Eye (tissue), 1 donor: ENCODE measurements at places on chromosomes 16 and 17.

DNA sequence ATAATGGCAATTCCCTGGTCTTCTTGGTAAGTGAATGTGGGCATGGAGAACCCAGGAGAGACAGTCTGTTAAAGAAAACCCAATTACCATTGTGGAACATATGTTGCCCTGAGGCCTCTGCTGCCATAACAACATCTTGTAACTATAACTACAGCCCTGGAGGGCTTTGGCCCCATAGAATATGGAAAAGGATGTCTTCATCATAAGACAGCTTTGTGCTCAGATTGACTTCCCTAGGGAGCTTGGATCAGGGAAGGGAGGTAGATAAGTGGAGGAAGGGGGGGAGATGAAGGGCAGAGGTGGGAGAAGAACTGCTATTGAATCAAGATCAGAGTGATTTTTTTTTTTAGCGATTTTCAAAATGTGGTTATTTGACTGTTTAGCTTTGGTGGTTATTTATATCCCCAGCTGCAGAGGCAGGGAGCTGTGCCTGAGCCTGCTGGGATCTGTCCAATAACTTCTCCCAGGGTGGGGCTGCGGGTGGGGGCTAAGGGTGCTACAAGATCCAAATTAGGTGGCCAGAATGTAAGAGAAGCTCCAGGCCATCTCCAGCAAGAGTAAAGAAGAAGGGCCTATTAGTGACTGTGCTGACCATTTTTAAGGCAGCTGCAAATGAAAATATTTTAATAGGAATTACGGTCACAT is 5.3 kb upstream of the KAT7 start:
- DNase-seq: peak; percentile 65

DNA sequence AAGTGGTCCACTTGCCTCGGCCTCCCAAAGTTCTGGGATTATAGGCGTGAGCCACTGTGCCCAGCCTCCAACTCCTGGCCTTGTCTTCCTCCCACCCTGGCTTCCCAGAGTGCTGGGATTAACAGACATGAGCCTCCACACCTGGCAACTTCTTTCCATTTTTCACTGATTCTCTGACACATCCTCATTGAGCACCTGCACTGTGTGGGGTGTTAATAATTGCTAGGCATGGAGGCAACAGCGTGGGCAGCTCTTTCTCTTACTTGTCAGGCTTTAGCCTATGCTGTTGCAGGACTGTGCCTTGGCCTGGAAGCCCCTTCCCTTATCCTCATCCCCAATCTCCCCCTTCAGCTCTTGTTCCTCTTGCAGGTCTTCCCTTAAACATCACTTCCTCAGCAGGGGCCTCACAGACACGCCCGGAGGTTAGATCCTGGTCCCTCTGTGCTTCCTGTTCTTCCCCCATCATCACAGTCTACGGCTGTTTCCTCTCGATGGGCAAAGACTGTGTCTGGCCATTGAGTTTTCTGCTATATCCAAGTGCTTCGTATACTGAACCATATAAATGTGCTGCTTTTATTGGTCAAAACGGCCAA is 7.9 kb downstream of the QPRT start:
- no peak for DNase-seq

GRCh38 chr17:15265131-15265530 is at the start of gene PMP22:
Gene PMP22, minus strand, starts transcription at chr17:15265326. Its CDS starts 4,599 bp downstream, at chr17:15260727.
- no peak for DNase-seq

GRCh38 chr17:30253312-30253711 is 17.8 kb upstream of the SLC6A4 start:
- DNase-seq: no peak

DNA sequence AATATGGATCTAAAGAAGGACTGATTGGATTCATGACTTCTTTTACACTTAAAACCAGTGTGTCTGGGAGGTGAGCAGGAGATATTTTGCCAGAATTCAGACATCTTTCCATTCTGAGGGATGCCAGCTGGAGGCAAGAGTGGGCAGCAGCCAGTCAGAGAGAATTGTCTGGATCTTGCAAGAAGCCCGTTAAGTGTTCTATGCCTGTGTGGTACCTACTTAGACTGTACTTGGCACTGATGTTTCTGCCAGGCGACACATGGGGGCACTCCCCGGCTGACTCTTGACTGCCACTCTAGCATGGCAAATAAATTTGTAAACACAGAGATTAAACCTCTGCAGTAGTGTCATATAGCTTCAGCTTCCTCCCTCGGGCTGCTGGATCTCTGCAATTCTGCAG is 247.7 kb downstream of the UTP18 start:
- no peak for DNase-seq

GRCh38 chr17:8371786-8372185 is 4.7 kb downstream of the KRABD2 start:
- DNase-seq: no peak

DNA sequence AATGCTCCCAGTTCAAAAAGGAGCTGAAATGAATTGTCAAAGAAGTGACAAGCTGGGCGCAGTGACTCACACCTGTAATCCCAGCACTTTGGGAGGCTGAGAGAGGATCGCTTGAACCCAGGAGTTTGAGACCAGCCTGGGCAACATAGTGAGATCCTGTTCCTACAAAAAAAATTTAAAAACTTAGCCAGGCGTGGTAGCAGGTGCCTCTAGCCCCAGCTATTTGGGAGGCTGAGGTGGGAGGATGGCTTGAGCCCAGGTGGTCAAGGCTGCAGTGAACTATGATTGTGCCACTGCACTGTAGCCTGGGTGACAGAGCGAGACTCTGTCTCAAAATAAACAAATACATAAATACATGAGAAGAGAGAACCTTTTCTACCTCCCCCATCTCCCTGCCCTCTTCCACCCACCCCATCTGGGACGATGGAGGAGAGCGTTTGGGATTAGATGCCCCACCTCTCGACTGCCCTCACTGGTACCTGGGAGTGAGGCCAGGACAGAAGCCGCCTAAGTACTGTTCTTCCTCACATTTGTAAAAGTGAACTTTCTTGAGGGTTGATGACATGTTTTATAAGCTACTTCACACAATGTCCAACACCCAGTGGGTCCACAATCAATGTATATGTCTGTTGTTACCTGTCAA is 2.4 kb downstream of the IL4R start:
- no peak for DNase-seq
